SW 1271 (cell line): ENCODE measurements at places on chromosomes 7 and 10.

- no peak for DNase-seq
Measured at GRCh38 chr10:17358461-17358860, 95.9 kb downstream of the ST8SIA6 start.

GRCh38 chr10:6565588-6565987 lies 14.5 kb downstream of the PRKCQ start:
- no peak for DNase-seq

DNA sequence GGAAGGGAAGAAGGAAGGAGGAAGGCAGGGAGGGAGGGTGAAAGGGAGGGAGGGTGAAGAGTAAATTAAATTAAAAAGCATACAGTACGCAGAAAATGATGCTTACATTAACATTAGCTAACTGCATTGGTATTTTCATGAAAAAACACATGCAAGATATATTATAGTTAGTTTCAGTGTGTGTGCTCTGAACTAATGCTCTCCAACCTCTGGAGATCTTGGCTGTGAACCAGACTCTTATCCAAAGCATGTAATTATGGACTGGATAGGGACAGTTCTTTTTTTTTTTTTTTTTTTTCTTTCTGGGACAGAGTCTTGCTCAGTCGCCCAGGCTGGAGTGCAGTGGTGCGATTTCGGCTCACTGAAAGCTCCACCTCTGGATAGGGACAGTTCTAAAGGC lies 357.0 kb downstream of the FRMD4A start:
- DNase-seq, result no peak

- no peak for DNase-seq
Measured at GRCh38 chr7:42550706-42551470, 313.9 kb upstream of the GLI3 start.

- DNase-seq, result no peak
Measured at GRCh38 chr7:129948338-129948737, 4.4 kb downstream of the UBE2H start.

- DNase-seq, result no peak
Measured at GRCh38 chr7:128053023-128053422, 21.8 kb upstream of the LRRC4 start.

DNA sequence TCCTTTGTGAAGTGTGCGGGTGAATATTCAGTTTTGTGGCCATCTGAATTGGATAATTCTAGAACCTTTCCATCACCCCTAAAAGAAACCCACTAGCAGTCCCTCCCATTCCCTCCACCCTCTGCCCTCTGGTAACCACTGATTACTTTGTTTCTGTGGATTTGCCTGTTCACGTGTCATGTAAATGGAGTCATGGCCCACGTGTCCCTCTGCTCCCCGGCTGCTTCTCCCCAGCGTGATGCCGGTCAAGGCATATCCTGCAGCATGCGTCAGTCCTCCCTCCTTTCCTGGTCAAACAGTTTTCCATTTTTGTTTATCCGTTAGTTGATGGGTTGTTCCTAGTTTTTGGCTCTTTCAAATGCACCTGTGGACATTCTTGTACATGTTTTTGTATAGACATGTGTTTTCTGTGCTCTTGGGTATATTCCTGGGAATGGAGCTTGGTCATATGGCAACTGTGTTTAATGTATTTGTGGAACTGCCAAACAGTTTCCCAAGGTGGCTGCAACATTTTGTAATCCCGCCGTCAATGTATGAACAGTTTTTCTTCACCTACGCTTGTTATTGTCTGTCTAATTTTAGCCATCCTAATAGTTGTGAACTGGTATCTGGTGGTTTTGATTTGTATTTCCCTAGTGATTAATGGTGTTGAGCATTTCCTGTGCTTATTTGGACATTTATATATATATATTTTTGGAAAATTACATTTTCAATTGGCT lies 22.4 kb downstream of the PPP2R2D start:
- no peak for DNase-seq
